ENCODE measurements at places on chromosomes 5 and 9. TPM values are rescaled to one million over a fixed set of nuclear protein-coding genes. Genes with fewer than 3 reads are reported as not detected.

GRCh38 chr9:35618325-35618727 is at the start of gene CD72:
Gene CD72, minus strand, starts transcription at chr9:35618413. Its CDS starts 110 bp downstream, at chr9:35618303.
- no peak within 1 kb of the TSS for H3K27ac ChIP-seq
- no peak for DNase-seq
- no peaks in the 10 kb centered on the region for H3K4me1 ChIP-seq
- H3K36me3 ChIP-seq = no peaks in the 10 kb centered on the region
- H3K4me3 ChIP-seq = peak within 1 kb of the TSS; percentile 46

DNA sequence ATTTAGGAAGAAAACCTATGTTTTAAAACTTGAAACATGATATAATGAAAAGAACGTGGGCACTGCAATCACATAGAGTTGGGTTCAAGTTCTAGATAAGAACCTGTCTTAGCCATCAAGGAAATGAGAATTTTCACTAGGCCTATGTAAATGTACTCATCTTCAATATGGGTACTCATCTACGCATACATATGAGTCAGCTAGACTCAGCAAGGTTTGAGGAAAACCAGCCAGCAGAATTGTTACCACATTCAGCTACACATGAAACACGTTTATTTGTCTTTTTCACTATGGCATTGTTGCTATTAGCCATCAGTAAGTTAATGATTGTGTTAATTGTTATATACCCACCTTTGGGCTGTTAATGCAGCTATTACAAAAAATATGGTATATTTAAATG is 146.3 kb downstream of the CHSY3 start:
- no peaks in the 10 kb centered on the region for H3K36me3 ChIP-seq
- no peak for DNase-seq
- H3K27ac ChIP-seq = no peak overlapping the region

- peak overlapping the region; percentile 54 for H3K27ac ChIP-seq
- no peak for DNase-seq
- H3K4me1 ChIP-seq = peaks cover 97% of the 10 kb centered on the region
- peaks cover 38% of the 10 kb centered on the region for H3K36me3 ChIP-seq
Observed at GRCh38 chr5:120545951-120546350, 81.9 kb downstream of the PRR16 start.

DNA sequence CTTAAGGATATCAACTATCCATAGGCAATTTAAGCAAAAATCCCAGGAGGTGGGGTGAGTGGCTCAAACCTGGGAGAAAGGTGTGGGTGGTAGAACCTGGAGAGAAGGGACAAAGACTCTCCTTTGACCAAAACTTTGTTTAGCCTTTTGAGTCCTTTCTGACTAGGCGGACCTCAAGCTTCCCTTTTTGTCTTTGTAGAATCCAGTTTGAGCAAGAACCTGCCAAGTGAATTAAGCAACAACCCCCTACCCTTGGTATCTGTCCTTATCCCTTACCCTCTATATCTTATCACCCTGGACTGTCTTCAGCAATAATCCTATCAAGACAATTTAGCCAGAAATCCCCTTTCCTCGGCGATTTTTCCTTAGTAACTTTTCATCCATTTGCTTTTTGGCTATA is 53.5 kb upstream of the SLC28A3 start:
- H3K27me3 ChIP-seq = peaks cover 3% of the 10 kb centered on the region
- no peaks in the 10 kb centered on the region for H3K36me3 ChIP-seq
- H3K27ac ChIP-seq = no peak overlapping the region

DNA sequence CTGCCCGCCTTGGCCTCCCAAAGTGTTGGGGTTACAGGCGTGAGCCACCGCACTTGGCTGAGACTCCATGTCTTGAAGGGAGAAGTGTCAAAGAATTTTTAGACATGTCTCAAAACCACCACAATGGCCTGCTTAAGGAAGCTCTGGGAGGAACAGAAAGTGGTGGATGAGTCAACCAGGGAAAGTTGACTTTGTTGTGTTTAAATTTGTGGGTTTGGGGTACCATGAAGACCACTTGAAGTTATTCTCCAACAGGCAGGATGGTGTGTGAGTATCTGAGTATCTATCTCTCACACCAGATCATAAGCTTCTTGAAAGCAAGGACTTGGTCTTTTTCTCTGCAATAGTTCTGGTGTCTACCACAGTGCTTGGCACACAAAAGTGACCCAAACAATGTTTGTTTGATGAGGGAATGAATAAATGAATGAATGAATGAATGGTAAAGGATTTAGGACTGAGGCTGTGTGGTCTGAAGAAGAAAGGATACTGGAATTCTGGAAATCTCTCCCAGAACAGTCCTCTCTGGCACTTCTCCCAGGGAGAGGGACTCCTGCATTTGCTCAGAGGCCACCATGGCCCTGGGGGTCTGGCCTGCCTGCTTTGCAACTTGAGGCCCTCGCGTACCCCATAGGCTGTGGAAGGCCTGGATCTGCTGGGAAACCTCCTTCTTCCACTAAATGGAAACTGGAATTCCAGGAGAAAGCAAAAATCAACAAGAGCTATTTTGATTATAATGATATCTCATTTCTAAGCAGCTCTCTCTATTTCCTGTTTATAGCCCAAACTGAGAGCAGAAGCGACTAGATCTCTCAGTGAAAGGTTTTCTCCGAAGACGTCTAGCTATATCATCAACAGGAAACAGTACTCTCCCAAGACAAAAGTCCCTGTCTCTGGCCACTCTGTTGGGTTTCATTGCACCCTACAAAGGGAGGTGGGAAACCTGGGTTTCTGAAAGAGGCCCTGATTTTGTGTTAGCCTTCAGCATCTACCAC is 187.9 kb downstream of the PALM2AKAP2 start:
- H3K27me3 ChIP-seq = no peaks in the 10 kb centered on the region
- no peak overlapping the region for H3K4me3 ChIP-seq
- H3K36me3 ChIP-seq = no peaks in the 10 kb centered on the region

AFAP1L1 gene
- 7.5 TPM for total RNA-seq

CCL27 gene
- total RNA-seq = 0.88 TPM

FOXI1 gene
- total RNA-seq = not detected

All from HFFc6 (cell line).